ENCODE measurements at places on chromosomes 16 and 17.

DNA sequence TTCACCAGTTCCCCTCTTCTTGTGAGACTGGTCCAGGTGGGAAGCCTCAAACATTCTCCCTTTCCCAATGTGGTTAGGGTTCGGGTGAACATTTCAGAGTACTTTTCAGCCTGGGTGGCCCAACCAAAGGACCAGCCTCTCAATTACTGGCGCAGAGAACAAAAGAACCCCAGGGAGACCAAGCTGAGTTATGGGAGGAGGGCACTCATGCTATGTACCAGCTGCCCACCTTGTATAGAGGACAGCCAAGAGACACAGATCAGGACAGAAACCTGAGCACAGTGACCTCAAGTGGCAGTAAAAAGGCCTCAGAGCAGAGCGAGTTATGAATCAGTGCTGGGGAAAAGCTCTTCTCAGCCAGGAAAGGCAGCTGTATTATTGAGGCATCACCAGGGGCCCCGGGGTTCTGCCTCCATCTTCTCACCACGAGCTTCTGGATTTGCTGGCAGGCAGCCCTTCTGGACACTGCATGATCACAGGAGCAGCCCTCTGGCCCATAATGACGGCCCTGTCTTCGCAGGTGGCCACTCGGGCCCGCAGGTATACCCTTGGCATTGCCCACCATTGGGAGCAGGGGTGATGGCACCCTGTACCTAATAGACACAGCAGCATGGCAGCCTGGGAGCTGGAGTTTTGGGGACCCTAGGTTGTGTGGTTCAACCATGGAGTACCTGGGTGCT, 3.8 kb downstream of the G6PC3 start:
- DNase-seq: no peak

DNA sequence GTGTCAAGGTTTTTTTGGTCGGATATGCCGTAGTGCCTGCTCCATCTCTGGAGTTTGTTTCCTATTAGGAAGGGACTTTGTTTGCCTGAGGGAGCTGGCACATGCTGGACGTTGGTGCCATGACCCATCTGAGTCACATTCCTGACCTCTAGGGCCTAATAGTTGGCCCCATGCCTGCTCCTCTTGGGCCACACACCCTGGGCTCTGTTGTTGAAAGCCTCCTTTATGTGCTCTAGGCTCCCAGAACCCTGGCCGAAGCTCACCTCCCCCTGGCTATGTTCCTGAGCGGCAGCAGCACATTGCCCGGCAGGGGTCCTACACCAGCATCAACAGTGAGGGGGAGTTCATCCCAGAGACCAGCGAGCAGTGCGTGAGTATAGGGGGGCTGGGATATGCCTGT, 18.4 kb downstream of the LIMD2 start:
- DNase-seq: no peak

GRCh38 chr17:57357830-57358430, 101.6 kb downstream of the MSI2 start:
- no peak for DNase-seq

GRCh38 chr17:14451729-14452191, 150.9 kb downstream of the HS3ST3B1 start:
- DNase-seq: no peak

DNA sequence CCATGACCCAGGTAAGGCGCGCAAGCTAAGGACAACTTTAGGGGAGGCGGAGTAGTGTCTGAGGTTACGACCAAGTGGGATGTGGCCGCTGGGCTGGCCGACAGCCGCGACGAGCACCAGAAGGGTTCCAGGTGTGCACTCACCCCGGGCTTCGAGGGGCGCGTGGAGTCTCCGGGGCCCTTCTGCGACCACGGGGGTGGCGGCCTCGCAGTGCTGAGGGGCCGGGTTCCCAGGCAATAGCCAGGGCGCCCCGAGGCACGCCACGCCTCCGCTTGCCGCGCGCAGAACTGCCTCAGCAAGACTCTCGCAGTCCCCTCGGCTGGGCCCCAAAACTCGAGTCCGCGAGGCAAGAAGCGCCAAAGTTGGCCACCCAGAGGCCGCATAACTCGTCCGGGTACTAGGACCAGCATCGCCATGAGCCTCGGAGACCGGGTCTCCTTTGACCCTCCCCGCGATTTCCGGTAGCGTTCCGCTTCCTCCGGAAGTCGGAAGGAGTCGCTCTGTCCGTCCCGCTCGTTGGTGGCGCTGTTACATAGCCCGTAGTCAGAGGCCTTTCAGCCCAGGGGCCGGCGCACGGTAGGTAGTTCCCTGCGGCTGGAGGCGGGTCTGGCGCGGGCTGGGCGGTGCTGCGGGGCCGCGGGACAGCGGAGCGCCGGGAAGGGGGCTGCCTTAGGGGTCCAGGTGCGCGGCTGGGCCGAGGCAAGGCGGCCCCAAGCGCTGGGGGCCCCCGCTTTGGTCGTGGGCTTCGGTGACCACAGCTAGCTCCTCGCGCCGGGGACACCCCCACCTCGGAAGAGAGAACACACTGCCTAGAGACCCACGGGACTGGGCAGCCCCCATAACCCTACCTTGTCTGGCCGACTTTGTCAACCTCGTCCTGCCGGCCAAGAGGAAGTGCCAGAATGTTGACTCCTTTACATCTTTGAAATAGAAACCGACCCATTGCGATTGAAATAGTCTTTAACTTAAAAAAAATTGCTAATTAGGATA, at the start of the genes ADPRM and SCO1:
TSS of gene ADPRM (plus strand) at position 503 of the 990 bp plus-strand sequence. CDS start 7,333 bp downstream, outside the sequence.
TSS of gene SCO1 (minus strand) at position 442 of the 990 bp plus-strand sequence. CDS start at position 416, 26 bp downstream.
- peak; percentile 96 for DNase-seq

DNA sequence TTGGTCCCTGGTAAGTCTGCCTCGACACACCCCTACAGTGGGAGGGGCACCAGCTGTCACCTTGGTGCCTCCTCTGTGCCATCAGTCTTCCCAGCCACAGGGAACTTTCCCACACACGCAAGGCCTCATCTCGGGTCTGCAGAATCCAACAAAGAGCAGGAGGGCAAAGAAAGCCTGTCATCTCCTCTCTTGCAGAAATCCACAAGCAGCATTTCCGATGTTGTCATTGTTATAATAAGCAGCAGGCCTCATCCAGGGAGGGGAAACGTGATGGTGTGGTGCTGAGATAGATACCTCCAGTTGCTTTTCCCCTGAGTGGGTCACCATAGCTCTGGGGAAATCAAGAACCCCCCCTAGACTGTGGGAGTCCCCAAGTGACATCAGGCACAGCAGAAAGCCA, 110.4 kb downstream of the CMIP start:
- no peak for DNase-seq

GRCh38 chr16:57803134-57803990, 1.1 kb upstream of the KIFC3 start:
- DNase-seq: no peak

GRCh38 chr17:61398721-61399130, 917 bp upstream of the TBX2 start:
- no peak for DNase-seq
